ENCODE measurements at places on chromosomes 2 and 18. TPM values are rescaled to one million over a fixed set of nuclear protein-coding genes. Genes with fewer than 3 reads are reported as not detected.

Gene HDAC4
- polyA plus RNA-seq = 10.5 TPM

Gene SLC66A2
- 17.4 TPM for polyA plus RNA-seq

Gene SRD5A2
- polyA plus RNA-seq = 0.04 TPM

Gene OR6B2
- not detected for polyA plus RNA-seq

Gene COL4A3
- 0.08 TPM for polyA plus RNA-seq

Gene SCN3A
- 0.38 TPM for polyA plus RNA-seq

Gene LOXHD1
- polyA plus RNA-seq = 2.1 TPM

Gene LCT
- not detected for polyA plus RNA-seq

Gene POTEJ
- polyA plus RNA-seq = 0.06 TPM

Gene DLGAP1
- polyA plus RNA-seq = not detected

Gene POTEI
- not detected for polyA plus RNA-seq

Gene IL36RN
- not detected for polyA plus RNA-seq

Gene HK2
- polyA plus RNA-seq = not detected

Gene SCG2
- not detected for polyA plus RNA-seq

Gene MREG
- polyA plus RNA-seq = 2.3 TPM

Gene RNF125
- 18.6 TPM for polyA plus RNA-seq

Gene ST8SIA5
- 8.2 TPM for polyA plus RNA-seq

Gene DOK6
- 3.6 TPM for polyA plus RNA-seq

Gene EMILIN1
- 43.1 TPM for polyA plus RNA-seq

Gene CTLA4
- polyA plus RNA-seq = 0.13 TPM

Gene DSEL
- 12.7 TPM for polyA plus RNA-seq

Gene CHRND
- polyA plus RNA-seq = 72.6 TPM

Gene OTOS
- polyA plus RNA-seq = not detected

Gene PPP4R1
- polyA plus RNA-seq = 65.0 TPM

Gene PDE11A
- 1.2 TPM for polyA plus RNA-seq

Gene UGT1A5
- not detected for polyA plus RNA-seq

Gene BCL11A
- polyA plus RNA-seq = 4.3 TPM

Gene CDK15
- polyA plus RNA-seq = 1.8 TPM

Gene TLX2
- 0.08 TPM for polyA plus RNA-seq

Gene MC4R
- 0.29 TPM for polyA plus RNA-seq

Gene ENOSF1
- polyA plus RNA-seq = 68.3 TPM

Gene SLC5A7
- 0.44 TPM for polyA plus RNA-seq

Gene EFR3B
- 6.6 TPM for polyA plus RNA-seq

Gene NT5C1B
- polyA plus RNA-seq = 0.31 TPM

Gene IL1R2
- polyA plus RNA-seq = 0.54 TPM

Gene ITGB1BP1
- 85.0 TPM for polyA plus RNA-seq

Gene DLX2
- polyA plus RNA-seq = 0.11 TPM
